ENCODE measurements at places on chromosomes 7 and 10.

DNA sequence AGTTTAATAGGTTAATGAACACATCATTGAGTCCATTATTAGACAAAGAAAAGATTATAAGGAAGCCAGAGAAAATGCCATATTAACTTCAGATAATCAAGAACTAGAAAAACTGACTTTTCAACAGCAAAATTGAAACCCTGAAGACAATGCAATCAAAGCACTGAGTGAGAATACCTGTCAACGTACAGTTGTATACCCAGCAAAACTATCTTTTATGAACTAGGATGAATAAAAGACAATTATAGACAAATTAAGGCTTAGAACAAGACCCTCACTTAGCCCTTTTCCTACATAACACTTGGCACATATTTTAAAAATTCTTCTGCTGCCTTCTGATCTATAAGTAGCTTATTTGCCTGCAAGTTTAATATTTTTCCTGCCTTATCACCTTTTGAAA, 19.0 kb upstream of the DGKI start:
- DNase-seq, result no peak

GRCh38 chr10:27884185-27884641, 114.7 kb downstream of the ODAD2 start:
- no peak for DNase-seq

GRCh38 chr7:126166645-126167044, 1086.1 kb downstream of the GRM8 start:
- DNase-seq, result no peak

GRCh38 chr10:47410862-47411261, 26.8 kb upstream of the ZNF488 start:
- no peak for DNase-seq

DNA sequence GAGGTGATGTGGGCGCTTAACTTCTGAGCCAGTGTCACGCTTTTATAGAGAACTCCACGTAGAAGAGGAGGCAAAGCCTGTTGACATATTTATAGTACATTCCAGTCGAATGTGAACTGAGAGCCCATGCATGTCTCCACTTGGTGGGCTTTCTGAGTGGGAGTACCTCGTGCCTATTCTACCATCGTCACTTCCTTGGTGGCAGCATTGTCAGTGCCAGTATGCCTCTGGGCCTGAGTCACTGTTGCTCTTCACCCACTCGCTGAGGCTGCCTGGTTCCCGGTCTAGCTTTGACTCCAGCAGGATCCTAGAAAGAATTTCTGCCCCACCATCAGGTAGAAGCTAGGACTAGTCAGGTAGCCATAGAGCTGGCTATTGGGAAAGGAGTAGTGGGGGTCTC, 30.0 kb upstream of the CDH23 start:
- no peak for DNase-seq

DNA sequence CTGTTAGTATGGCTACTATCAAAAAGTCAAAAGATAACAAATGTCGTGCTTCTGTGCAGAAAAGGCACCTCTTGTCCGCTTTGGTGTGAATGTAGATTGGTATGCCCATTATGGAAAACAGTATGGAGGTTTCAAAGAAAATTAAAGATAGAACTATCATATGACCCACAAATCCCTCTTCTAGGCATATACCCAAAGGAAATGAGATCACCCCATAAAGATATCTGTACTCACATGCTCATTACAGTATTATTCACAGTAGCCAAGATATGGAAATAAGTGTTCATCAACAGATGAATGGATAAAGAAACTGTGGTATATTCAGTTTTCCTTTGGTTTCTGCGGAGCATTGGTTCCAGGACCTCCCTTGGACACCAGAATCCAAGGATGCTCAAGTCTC, 180.5 kb upstream of the PPP1R3A start:
- no peak for DNase-seq

GRCh38 chr10:7102084-7102483, 308.8 kb downstream of the SFMBT2 start:
- DNase-seq, result peak; percentile 15

GRCh38 chr10:25388188-25388861, 213.5 kb downstream of the GPR158 start:
- no peak for DNase-seq

- no peak for DNase-seq
Observed at GRCh38 chr10:27481486-27481885, 22.6 kb upstream of the RAB18 start.

DNA sequence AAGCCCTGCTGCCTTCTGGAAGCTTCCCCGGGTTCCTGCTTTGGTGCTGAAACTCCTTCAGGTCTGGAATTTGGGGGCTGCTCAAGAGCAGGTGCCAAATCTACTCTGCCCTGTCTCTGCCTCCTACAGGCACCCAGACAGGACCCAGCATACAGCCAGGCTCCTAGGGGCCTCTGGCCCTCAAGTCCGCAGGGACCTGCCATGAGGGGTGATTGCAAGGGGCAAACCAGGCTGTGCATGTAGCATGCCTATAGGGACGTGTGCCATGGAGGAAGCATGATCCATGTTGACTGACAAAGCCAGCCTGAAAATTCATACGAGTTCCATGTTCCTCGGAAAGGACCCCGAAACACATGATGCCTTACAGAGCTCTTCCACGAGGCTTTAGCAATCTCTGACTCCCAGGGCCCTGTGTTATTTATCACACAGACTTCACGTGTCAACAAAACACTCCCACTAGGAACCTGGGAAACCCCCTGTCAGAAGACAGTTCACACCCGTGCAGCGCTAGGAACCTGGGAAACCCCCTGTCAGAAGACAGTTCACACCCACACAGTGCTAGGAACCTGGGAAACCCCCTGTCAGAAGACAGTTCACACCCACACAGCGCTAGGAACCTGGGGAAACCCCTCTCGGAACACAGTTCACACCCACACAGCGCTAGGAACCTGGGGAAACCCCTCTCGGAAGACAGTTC, 75.3 kb upstream of the DNAAF5 start:
- no peak for DNase-seq

- DNase-seq, result no peak
Observed at GRCh38 chr7:81170291-81170690, 251.4 kb upstream of the SEMA3C start.

DNA sequence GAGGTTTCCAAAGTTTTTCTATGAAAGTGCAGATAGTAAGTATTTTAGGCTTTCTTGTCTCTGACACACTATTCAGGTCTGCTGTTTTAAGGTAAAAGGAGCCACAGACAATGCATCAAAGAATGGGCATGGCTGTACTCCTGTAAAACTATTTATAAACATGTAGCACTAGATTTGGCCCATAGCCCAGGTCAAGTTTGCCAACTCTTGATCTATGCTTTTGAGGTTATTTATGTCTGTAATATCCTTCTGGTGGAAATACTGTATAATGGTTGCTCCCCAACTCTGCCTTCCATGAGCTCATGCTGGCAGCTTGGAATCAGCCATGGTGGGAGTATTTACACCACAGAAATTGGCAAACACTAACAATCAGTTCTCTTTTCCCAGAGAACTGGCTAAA, 244.6 kb downstream of the BUB3 start:
- no peak for DNase-seq

- no peak for DNase-seq
Observed at GRCh38 chr7:133556553-133556952, 303.7 kb downstream of the EXOC4 start.

GRCh38 chr10:51950371-51950995, 251.1 kb upstream of the CSTF2T start:
- no peak for DNase-seq

DNA sequence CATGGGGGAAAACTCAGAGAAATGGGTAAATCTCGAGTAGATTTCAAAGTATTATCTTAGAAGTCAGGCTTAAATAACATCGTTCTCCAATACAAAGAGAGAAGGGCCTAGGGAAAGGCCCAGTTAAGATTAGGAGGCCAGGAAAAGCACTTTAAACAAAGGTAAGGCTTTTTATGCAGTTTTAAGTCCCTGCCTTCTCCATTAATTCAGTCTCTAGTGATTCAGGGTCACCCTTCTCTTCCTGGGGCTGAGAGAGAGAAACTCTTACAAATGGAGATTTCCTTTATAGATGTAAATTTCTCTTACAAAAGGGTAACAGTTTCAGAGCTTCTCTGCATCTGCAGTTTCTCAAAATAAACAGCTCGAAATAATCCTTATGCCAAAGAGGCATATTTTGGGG, 179.3 kb downstream of the HECW1 start:
- no peak for DNase-seq

DNA sequence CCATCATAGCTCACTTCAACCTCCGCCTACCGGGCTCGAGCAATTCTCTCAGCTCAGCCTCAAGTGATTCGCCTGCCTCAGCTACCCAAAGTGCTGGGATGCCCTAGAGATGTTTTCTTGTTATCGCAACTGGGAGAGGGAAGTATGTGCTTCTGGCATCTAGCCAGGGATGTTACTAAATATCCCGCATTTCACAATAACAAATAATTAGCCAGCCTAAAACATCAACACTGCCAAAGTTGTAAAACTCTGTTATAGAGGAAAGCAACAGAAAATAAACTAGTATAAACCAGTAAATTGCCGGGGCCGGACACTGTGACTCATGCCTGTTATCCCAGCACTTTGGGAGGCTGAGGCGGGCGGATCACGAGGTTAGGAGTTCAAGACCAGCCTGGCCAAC, 7.2 kb downstream of the INA start:
- DNase-seq, result no peak

- DNase-seq, result peak; percentile 54
Observed at GRCh38 chr7:157139111-157139809, 534 bp downstream of the UBE3C start.

- no peak for DNase-seq
Observed at GRCh38 chr10:65900271-65900670, 1025.6 kb upstream of the LRRTM3 start.

GRCh38 chr10:6050801-6051445, 11.2 kb downstream of the IL2RA start:
- peak; percentile 62 for DNase-seq

GRCh38 chr10:11553773-11554381, 57.6 kb downstream of the USP6NL start:
- no peak for DNase-seq

DNA sequence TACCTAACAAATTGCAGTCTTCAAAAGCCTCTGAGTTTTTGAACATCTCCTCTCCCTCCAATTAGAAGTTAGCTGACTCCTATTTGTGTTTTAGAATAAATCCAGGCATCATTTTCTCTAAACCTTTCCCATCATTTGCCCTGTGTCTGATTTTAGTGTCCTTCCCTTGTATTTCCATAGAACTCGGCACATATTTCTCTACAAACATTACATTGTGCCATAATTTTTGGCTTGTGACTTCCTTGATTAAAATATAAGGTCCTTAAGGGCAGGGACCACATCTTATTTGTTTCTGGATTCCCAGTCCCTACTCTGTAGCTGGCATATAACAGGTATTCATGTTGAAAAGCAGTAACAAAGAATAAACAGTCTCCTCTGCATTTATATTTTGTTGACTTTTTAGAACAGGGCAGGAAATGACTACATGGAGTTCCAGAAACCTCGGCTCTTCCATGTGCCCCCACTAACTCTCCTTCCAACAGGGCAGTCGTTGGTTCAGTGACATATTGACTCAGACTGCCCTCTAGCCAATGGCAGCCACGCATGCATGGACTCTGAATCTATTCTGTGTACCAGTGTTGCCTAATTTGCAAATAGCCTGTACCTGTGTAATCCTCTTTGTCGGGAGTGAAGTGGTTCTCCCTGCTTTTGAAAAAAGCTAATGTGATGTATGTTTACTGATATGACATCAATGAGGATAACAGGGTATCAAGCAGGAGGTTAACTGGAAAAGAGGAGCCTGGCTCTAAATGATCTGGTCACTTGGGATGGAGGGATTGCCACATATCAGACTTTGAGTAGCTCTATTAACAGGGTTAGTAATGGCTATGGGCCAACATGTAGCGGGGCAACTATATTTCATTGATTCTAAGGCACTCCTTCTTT, 19.8 kb upstream of the CPN1 start:
- DNase-seq, result no peak

GRCh38 chr7:10734595-10734994, 239.1 kb upstream of the PHF14 start:
- DNase-seq, result no peak

DNA sequence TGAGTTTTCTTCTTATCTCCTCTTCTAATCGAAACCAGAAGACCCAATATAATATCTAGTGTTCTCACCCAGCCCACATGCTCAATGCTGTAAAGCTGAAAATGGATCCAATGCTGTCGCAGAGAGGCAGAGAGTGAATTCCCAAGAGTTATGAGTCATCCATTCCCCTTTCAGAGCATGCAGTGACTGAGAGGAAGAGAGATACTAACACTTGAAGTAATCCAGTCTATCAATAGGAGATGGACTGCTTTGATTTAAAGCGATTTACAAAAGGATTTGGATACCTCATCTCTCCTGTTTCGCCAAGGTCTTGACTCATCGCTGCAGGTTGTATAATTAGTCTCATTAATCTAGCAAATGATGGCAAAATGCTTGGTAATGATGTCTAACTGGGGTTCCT, 41.5 kb upstream of the PRKCQ start:
- no peak for DNase-seq

DNA sequence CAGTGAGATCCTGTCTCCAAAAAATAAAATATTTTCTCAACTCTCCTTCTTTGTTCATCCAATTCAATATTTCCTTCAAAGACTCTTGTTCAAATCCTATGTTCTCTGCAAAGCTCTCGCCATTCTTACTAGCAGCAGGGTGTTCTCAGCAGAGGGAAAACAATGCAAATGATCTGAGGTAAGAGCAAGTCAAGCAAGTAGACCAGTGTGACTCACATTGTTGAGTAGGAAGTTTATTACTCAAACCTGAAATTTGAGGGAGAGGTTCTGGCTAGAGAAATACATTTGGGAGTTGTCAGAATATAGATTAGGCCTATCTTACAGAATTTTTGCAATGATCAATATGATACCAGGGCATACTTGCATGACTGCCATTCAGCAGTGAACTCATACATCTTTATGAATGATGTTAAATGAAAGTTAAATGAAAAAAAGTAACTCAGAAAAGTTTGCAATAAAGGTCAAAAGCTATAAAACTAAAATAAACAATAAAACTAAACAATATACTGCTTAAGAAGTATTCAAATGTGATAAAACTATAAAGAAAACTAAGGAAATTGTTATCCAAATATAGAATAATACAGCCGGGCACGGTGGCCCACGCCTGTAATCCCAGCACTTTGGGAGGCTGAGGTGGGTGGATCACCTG, 5.8 kb downstream of the IDE start:
- no peak for DNase-seq

GRCh38 chr7:108570146-108570755, 577 bp downstream of the DNAJB9 start:
- DNase-seq, result peak; percentile 67

DNA sequence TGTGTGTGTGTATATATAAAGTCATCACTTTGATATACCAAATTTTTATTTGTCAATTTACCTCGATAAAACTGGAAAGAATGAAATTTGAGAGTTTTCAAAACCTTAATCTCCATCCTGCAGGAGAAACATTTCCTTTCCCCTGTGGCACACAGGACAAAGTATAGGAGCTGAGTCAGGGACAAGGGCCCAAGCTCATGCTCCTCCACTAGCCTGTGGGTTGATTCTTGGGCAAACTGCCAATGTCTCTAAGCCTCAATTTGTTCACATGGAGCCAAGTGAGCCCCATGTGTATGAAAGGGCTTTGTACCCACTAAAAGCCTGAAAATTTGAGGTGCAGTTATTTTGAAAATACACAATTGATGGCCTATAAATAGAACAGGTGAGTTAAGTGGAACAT, 60.3 kb upstream of the IL6 start:
- no peak for DNase-seq

- DNase-seq, result no peak
Observed at GRCh38 chr10:55329796-55330195, 528.8 kb upstream of the PCDH15 start.

GRCh38 chr10:373526-374309, 238.5 kb downstream of the ZMYND11 start:
- DNase-seq, result no peak

- DNase-seq, result no peak
Observed at GRCh38 chr10:5956146-5956936, 21.0 kb downstream of the IL15RA start.

- DNase-seq, result no peak
Observed at GRCh38 chr7:27663989-27664331, 1.3 kb upstream of the HIBADH start.
